Smooth muscle cell of the coronary artery (primary cell): ENCODE measurements at places on chromosomes 16 and 17. TPM values are rescaled to one million over a fixed set of nuclear protein-coding genes. Genes with fewer than 3 reads are reported as not detected.

PFN1 gene
- total RNA-seq = 665 and 1,065 TPM in 2 replicates

ITGAL gene
- total RNA-seq = under 0.01 TPM in 1 of 2 replicates, not detected in the other

TP53 gene
- 14.3 and 23.0 TPM in 2 replicates for total RNA-seq

CD300LB gene
- not detected in 2 replicates for total RNA-seq

NPIPA5 gene
- total RNA-seq = 1.5 TPM in 1 of 2 replicates, not detected in the other

SLC52A1 gene
- total RNA-seq = 0.15 and 0.82 TPM in 2 replicates

COX6A2 gene
- not detected in 2 replicates for total RNA-seq

CNGB1 gene
- under 0.01 TPM in 1 of 2 replicates, not detected in the other for total RNA-seq

CASKIN1 gene
- 0.08 and 0.47 TPM in 2 replicates for total RNA-seq

ABCC11 gene
- total RNA-seq = 0.08 TPM in 1 of 2 replicates, not detected in the other

PRSS8 gene
- not detected in 2 replicates for total RNA-seq

ZNF598 gene
- 9.9 and 12.0 TPM in 2 replicates for total RNA-seq

NKD1 gene
- under 0.01 and 0.12 TPM in 2 replicates for total RNA-seq
